ENCODE measurements at places on chromosomes 2 and 18.

- DNase-seq: no peak
These were observed 87.3 kb downstream of the DOCK10 start for GRCh38 chr2:224954980-224955379.

DNA sequence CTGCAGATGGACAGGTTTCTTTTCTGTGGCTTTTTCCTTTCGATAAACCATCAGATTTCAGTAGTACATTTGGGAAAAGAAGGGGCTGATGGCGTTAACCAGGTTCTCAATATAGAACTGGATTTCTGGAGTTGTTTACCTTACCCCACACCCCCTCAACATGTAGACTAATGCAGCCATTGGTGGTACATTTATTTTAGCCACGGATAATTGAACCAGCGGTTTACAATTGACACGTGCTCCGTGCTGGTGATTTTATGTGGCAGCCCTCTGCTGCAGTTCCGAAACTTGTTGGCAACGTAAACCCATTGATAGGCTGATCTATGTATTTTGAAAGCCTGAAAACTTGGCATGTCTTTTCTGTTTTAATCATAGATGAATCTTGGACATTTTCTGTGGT is 5.4 kb downstream of the SOX11 start:
- DNase-seq: peak; percentile 8

DNA sequence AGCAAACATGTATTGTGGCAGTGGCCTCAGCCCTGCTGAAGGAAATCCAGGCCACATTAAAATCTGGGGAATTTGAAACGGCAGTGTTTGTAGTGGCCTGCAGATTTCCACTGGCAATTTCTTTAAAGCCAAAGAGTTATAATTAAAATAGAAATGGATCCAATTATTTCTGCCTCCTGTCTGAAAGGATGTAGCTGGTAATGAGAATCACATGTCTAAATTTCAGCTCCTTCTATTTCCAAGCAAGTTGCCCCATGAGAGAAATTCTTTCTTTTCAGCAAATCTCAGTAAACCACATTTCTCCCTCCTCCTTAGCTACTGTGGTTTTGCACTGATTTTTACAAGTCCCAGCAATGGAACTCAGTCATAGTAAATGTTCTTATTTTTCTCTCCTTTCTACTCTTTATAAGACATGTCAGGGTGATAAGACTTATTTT is 55.4 kb upstream of the ZNF396 start:
- no peak for DNase-seq

GRCh38 chr2:73821227-73821626 is 7.5 kb upstream of the STAMBP start:
- no peak for DNase-seq

DNA sequence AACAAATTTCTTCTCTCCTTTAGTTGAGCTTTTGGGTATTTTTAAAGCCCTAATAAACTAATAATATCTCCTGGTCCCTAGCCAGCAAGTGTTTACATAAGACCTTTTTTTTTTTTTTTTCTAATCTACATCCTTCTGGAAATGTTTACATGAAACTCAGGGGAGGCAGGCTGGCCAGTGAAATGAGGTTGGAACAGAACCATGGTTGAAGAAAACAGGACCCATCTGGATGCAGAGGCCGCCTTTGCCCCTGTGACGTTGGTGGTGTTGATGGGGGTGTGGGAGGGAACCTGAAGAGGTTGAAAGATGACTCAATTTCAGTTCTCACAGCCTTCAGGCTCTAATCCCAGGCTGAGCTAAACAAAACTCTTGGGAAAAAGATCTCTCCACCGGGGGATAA is 118.5 kb downstream of the NRP2 start:
- DNase-seq: peak; percentile 44

DNA sequence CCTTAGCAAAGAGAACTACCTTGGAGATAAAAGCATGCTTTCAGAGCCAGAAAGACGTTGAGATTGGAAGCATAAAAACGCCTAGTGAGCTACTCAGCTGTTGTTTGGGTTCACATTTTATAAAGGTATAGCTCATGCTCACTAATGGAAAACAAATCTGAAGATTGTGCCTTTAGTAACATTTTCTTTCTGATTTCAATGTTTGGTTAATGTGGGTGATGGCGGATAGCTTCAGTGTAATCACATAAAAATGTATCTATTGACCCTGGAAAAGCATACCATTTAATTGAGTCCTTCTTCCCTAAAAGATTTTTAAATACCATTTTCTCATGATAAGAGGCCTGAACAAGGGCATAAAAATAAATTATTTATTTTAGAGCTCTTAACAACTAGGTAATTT is 73.4 kb downstream of the DTNA start:
- no peak for DNase-seq

GRCh38 chr2:168189835-168190569 is 57.4 kb downstream of the STK39 start:
- no peak for DNase-seq
